ENCODE measurements at places on chromosomes 16 and 17. TPM values are rescaled to one million over a fixed set of nuclear protein-coding genes. Genes with fewer than 3 reads are reported as not detected.

DNA sequence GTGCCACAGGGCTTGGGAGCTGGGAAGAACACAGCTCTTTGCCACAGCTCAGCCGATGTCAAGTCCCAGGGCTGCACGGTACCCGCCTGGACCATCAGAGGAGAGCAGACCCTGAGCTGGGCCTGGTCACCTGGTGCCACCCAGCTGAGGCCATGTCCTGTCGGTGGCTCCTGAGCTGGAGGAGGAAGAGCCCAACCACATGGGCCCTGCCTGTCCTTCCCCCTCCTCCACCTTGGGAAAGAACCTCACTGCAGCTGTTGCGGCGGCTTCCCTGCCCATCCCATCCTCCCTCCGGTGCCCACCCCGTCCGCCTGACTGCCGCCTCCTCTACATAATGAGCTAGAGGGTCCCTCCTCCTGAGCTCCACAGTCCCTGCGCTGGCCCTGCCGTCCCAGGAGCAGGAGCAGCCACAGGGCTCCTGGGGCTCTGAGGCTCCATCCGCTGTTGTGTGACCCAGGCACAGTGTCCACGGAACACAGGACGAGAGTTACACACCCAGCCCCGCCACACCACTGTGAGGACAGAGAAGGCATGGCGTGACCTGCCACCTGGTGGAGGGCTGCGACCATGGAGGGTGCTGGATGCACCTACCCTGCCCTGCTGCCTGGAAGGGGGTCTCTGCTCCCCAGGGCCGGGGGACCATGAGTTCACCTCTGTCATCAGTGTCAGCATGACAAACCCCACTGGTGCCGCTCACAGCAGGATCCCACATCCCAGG, 21.4 kb upstream of the CHMP6 start:
- no peaks in the 10 kb centered on the region for H3K27me3 ChIP-seq
- no peak overlapping the region for H3K27ac ChIP-seq
- H3K4me1 ChIP-seq = no peaks in the 10 kb centered on the region

GRCh38 chr17:15404106-15405057, 63.0 kb upstream of the TEKT3 start:
- no peak overlapping the region for H3K27ac ChIP-seq
- no peaks in the 10 kb centered on the region for H3K4me1 ChIP-seq
- no peaks in the 10 kb centered on the region for H3K36me3 ChIP-seq

DNA sequence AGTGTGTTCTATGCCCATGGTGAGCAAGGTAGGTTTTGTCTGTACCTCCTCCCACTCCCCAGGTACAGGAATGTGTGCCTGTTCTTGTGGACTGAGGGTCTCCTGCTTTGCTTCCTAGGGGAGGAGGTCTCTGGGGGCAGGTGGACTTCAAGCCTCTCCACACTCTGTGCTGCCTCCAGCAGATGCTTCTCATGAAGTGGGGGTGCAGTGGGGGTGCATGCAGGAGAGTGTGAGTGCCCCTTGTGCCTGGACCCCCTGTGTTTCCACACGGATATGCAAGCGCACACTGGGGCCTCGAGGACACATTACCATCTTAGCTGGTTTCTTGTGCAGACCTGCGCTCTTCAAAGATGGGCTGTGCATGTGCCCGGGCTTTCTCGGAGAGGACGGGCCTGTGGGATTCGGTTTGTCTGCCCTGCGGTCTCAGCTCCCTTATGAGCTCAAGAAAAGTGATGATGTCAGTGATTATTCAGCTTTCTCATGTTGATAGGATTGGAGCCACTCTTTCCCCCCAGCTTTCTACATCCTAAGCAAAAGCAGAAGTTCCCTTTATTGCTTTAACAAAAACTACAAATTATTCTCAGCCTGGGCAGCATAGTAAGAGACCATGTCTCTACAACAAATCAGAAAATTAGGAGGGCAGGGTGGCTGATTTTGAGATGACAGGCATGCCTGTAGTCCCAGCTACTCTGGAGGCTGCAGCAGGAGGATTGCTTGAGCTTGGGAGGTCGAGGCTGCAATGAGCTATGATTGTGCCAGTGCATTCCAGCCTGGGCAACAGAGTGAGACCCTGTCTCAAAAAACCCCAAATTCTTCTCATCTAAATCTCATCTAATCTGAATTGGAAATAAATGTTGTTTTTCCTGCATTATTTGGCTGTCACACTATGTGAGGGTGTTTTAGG, 86.8 kb downstream of the RPTOR start:
- H3K27ac ChIP-seq = no peak overlapping the region
- H3K36me3 ChIP-seq = no peaks in the 10 kb centered on the region
- no peak overlapping the region for H3K4me3 ChIP-seq
- DNase-seq = no peak
- H3K27me3 ChIP-seq = no peaks in the 10 kb centered on the region
- H3K4me1 ChIP-seq = no peaks in the 10 kb centered on the region

GRCh38 chr16:46693598-46693997, 4.1 kb downstream of the ORC6 start:
- no peak overlapping the region for H3K4me3 ChIP-seq
- no peak for DNase-seq
- H3K36me3 ChIP-seq = peaks cover 25% of the 10 kb centered on the region

DNA sequence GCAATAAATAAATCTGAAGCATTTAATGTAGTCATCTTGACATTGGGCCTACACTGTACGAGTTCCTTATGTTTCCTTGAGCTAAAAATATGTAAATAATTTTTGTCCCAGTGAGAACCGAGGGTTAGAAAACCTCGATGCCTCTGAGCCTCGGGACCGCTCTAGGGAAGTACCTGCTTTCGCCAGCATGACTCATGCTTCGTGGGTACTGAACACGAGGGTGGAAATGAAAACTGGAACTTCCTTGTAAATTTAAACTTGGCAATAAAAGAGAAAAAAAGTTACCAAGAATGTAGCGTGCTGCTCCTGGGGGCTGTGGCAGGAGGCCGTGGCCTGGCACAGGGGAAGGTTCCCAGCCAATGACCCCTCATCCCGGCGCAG, 74.1 kb downstream of the SOCS1 start:
- no peak overlapping the region for H3K4me3 ChIP-seq
- no peaks in the 10 kb centered on the region for H3K27me3 ChIP-seq
- no peak overlapping the region for H3K27ac ChIP-seq
- no peaks in the 10 kb centered on the region for H3K36me3 ChIP-seq
- no peak for DNase-seq

- no peak overlapping the region for H3K4me3 ChIP-seq
- no peak for DNase-seq
- H3K27ac ChIP-seq = no peak overlapping the region
- no peaks in the 10 kb centered on the region for H3K27me3 ChIP-seq
Measured at GRCh38 chr17:17792551-17793377, 44.0 kb downstream of the SREBF1 start.

GRCh38 chr17:69796078-69796477, 278.9 kb upstream of the KCNJ16 start:
- no peaks in the 10 kb centered on the region for H3K4me1 ChIP-seq
- H3K36me3 ChIP-seq = no peaks in the 10 kb centered on the region
- H3K27ac ChIP-seq = no peak overlapping the region
- DNase-seq = no peak
- no peaks in the 10 kb centered on the region for H3K27me3 ChIP-seq
- H3K4me3 ChIP-seq = no peak overlapping the region

DNA sequence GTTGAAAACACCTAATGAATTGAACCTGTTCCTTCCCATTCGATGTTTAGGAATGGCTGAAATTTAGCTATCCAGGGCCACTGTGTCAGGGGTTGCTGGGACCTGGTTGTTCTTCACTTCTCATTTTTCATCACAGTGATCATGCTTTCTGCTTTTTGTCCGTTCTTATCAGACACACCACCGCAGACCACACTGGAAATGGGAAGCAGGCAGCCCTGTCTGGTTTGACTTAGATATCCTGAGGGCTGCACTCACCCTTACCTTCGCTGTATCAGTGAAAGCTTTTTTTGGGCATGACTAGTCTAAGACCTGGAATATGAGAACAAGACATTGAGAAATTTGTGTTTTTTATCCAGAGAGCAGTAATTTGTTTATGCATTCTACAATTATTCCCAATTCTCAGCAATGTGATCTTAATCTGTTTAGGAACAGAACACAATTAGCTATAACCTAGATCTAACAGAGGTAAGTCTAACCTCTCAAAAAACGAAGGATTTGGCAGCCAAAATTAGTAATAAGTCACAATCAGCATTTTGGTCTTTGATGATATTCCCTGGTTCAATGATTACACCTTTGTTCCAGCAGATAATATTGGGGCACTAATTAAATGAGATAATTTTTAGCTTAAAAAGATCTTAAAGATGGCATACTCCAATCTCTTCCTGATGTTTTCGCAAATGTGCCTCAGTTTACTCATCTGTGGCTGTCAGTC, 126.0 kb upstream of the GOT2 start:
- H3K27me3 ChIP-seq = peaks cover 34% of the 10 kb centered on the region
- no peaks in the 10 kb centered on the region for H3K36me3 ChIP-seq
- no peak overlapping the region for H3K27ac ChIP-seq
- H3K4me3 ChIP-seq = no peak overlapping the region

- peak within 1 kb of the TSS; percentile 81 for H3K4me3 ChIP-seq
- H3K27ac ChIP-seq = no peak within 1 kb of the TSS
- DNase-seq = peak; percentile 84
- no peaks in the 10 kb centered on the region for H3K27me3 ChIP-seq
Measured at GRCh38 chr17:28571361-28572122, at the start of gene PIGS. Gene PIGS (minus strand): TSS chr17:28571524. CDS start chr17:28571496, 28 bp downstream.

CDT1 gene
- total RNA-seq = 95.4 TPM

RND2 gene
- 0.26 TPM for total RNA-seq

KLHL11 gene
- 14.5 TPM for total RNA-seq

SGCA gene
- not detected for total RNA-seq

All from PC-9 (cell line).